Epithelial cell of esophagus (primary cell): ENCODE measurements at places on chromosomes 7 and 10.

- DNase-seq = no peak
Measured at GRCh38 chr7:150950496-150951180, 27.5 kb downstream of the KCNH2 start.

DNA sequence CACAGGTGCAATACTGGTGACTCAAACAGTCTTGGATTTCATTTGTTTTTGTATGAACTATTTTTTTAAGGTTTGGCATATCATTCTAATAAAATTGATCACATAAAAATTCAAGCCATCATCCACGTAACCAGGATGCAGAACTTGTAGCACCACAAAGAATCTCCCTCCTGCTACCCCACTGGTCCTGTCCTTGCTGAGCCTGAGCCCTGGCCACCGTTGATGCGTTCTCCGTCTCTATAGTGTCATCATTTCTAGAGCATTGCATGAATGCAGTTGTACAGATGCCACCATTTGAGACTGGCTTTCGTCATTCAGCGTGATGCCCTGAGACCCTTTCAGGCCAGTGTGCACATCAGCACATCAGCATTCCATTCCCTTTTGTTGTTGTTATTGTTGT, 273.5 kb downstream of the TCERG1L start:
- DNase-seq = no peak

- DNase-seq = no peak
Measured at GRCh38 chr7:85612514-85612913, 425.7 kb upstream of the SEMA3D start.

DNA sequence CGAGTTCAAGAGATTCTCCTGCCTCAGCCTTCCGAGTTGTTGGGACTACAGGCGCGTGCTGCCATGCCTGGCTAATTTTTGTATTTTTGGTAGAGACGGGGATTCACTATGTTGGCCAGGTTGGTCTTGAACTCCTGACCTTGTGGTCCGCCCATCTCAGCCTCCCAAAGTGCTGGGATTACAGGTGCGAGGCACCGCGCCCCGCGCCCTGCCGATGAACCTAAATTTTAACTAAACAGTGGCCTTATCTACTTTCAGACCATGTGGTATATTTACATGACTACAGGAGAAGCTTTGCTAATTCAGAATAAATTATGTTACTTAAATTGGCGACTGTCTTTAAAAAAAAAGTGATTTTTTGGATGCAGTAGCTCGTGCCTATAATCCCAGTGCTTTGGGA, 9.2 kb downstream of the SIRT1 start:
- DNase-seq = no peak

DNA sequence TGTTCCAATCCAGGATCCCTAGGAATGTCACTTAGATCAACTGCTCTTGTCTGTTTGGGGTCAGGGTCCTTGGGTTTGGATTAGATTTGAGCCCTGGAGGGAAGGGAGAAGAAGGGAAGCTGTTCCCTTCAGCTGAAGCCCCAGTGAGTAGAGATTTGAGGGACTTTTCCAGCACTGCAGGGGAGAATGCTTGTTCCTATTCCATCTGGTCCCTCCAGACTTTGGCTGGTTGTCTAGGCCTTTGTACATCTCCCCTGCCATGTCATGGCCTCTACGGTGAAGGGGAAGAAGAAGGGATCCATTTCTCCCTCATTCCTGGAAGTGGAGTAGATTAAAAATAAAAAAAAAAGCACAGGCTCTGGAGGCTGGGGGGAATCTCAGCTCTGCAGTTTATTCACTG, 11.1 kb downstream of the C10orf62 start:
- DNase-seq = no peak

GRCh38 chr10:100509241-100509840, 10.3 kb downstream of the SEC31B start:
- DNase-seq = peak; percentile 49

DNA sequence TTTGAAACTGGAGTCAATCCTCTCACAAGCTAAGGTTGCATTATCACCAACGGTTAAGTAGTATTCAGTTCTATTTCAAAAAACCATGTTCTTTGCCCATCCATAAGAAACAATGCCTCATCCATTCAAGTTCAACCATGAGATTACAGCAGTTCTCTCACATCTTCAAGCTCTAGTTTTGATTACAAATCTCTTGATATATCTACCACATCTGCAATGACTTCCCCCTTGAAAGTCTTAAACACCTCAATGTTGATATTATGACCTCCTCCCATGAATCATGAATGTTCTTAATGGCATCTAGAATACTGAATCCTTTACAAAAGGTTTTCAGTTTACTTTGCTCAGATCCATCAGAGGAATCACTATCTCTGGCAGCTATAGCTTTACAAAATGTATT, 81.8 kb downstream of the JMJD1C start:
- DNase-seq = no peak

- no peak for DNase-seq
Measured at GRCh38 chr10:87058171-87058570, 36.5 kb downstream of the GLUD1 start.

GRCh38 chr7:106183952-106184351, 71.8 kb upstream of the SYPL1 start:
- no peak for DNase-seq

- no peak for DNase-seq
Measured at GRCh38 chr10:107813451-107814162, 649.1 kb upstream of the SORCS1 start.

GRCh38 chr10:86004337-86004736, 362.3 kb downstream of the GRID1 start:
- no peak for DNase-seq

- no peak for DNase-seq
Measured at GRCh38 chr10:59098831-59099452, 77.5 kb upstream of the PHYHIPL start.

- peak; percentile 34 for DNase-seq
Measured at GRCh38 chr10:5447611-5448071, 35.3 kb downstream of the NET1 start.

GRCh38 chr7:75534727-75535307, 42.7 kb downstream of the SPDYE5 start:
- DNase-seq = peak; percentile 26

- DNase-seq = no peak
Measured at GRCh38 chr7:116665332-116665996, 6.5 kb upstream of the MET start.

GRCh38 chr10:73585327-73585726, 5.8 kb downstream of the USP54 start:
- peak; percentile 76 for DNase-seq

DNA sequence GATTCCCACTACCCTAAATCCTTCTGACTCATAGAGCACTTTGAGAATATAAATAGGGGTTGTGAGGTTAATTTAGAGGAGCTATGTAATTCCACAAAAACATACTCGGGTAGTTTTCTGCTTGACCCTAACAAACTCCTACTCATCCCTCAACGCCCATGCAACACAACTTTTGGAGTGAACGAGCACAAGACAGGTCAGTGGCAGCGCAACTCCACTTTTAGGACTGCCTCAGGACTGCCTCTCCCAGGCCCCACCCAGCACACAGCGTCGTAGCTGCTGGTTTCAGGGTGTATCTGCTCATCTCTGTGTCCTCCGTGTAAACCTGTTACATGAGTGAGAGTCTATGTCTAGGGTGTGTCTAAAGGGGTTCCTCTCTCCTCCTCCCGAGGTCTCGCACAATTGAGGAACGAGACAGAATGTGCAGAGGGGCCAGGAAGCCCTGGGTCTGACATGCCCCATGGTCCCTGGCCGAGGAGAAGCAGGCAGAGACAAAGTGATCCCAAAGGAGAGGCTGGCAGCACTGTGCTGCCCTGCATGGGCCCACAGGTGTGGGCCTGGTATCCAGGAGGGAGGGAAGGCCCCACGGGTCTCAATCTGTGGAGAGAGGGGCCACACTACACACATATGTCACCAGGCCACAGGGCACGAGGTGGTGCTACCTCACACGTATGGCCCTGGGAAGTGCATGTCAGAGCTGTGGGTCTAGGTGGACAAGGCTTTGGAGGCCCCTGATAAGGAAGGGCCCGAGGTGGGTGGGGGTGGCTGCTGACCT, 45.5 kb downstream of the CAMK2B start:
- no peak for DNase-seq

- no peak for DNase-seq
Measured at GRCh38 chr10:29482591-29483431, 152.0 kb downstream of the SVIL start.

DNA sequence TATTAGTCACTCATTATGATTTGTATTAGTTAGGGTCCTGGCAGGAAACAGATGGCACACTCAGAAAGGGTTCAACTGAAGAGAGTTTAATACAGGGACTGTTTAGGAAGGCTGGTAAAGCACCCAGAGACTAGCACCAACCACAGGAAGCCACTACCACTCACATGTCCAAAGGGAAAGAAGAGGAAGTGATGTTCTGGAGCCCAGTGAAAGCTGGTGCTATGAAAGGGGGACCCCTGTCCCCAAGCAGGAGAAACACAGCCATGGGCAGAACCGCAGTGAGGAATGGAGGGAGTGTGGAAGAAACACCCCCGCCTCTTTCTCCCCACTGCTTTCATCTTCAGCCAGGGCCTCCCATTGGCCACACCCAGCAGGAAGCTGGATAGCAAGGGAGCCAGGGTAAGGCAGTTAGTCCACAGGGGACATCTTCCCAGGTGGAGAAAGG, 3.2 kb upstream of the VSIR start:
- no peak for DNase-seq
